ENCODE measurements at places on chromosomes 16 and 17.

GRCh38 chr16:48909231-48909630 is 299.3 kb upstream of the N4BP1 start:
- DNase-seq: no peak

DNA sequence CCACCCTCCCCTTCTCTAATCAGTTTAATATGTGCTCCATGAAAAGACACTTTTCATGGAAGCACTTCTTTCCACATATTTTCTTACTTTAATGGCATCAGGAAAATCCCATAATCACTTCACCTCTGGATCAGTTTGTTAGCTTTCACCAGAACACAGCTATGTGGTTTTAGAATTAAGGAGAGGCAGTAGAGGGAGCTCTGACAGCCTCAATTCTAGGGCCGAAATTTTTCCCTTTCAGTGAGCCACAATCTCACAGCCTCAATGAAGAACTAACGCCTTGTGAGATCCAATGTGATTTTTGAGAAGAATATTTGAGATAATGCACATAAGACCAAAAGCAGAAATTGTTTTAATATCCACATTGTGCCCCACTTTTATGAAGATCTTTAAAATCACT is 1494.0 kb upstream of the CDH8 start:
- DNase-seq: no peak

DNA sequence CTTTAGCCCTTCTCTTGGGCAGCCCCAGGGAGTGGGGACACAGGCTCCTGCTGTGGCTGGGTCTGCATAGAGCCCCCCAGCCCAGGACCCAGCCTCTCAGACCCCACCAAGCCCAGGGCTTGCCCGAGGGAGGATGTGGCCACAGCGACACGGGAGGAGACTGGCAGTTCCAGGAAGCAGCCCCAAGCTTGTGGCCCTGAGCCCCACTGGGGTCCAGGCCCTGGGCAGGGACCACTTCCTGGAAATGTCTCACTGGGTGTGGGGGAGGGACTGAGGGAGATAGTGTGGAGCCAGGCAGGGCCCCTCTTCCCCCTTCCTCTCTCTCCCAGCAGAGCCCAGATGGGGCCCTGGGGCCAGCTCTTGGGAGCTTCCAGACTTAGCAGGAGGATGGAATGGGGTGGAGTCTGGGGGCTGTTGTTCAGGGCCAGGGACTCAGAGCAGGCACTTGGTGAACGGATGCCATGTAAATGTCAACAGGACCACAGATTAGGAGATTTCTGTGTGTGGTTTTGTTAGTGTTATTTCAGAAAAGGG is 35.3 kb downstream of the ADGRG5 start:
- peak; percentile 72 for DNase-seq

- DNase-seq: no peak
Observed at GRCh38 chr17:14748036-14748710, 447.3 kb downstream of the HS3ST3B1 start.

GRCh38 chr16:5336941-5337340 is 239.3 kb upstream of the EEF2KMT start:
- DNase-seq: no peak

DNA sequence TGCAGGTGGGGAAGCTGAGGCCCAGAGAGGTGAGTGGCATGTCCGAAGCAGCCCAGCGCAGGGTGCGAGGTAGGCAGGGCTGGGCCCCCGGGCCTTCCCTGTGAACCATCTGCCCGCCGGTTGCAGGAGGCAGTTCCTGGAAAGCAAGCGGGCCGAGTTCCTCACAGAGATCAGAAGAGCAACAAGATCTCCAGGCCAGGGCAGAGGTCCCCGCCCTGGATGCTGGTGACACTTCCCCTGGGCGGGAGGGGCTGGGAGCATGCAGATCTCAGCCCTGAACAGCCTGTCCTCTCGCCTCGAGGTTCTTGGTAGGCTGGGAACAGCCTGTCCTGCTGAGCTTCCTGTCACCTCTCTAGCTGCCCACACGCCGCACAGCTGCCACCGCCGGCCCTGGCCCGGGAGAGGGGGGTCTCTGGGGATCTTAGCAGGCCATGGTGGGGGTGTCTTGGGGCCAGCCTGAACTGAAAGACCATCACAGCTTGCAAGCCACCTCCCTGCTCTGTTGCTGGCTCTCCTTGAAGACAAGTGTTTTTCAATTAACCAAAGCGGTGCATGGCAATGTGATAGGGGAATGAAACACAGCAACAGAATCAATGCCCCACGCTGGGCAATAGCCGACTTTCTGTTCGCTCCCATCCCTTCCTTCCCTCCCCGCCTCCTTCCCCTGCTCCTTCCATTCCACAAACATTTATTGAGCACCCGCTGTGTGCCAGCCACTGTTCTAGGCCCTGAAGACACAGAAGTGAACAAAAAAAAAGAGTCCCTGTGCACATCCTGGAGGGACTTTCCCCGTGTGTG is 31.7 kb downstream of the SOCS1 start:
- DNase-seq: no peak

- DNase-seq: no peak
Observed at GRCh38 chr16:9898555-9898954, 283.7 kb downstream of the GRIN2A start.

DNA sequence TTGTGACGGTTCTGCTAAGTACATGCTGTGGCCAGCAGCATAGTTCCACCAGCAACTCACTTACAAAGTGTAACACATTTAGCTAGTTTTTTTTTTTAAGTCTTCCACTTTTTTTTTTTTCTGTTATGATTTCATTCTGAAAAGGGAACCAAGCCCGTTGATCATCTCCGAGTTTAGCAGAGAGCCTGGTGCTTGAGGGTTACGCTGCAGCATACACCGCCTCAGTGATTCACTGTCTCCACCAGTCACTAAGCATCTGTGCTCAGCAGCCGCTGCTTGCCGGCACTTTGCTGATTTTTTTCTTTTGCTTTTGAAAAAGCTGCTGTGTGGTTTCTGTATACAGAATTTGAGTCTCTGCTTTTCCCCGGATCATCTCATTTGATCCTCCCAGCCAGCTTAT is 194.5 kb upstream of the CDH13 start:
- DNase-seq: no peak

All from vagina (tissue), 2 donors.